ENCODE measurements at places on chromosomes 3 and 15.

DNA sequence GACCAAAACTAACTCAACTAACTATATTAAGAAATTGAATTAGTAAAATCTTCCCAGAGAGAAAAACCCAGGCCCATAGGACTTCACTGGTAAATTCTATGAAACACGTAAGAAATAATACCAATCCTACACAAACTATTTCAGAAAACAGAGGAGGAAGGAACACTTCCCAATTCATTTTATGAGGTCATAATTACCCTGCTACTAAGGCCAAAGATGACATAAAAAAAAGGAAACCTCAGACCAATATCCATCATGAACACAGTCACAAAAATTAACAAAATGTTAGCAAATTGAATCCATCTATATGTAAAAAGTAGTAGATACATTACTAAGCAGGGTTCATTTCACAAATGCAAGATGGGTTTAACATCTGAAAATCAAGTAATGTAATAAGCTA, 3.5 kb downstream of the EDC3 start:
- no peak for DNase-seq

DNA sequence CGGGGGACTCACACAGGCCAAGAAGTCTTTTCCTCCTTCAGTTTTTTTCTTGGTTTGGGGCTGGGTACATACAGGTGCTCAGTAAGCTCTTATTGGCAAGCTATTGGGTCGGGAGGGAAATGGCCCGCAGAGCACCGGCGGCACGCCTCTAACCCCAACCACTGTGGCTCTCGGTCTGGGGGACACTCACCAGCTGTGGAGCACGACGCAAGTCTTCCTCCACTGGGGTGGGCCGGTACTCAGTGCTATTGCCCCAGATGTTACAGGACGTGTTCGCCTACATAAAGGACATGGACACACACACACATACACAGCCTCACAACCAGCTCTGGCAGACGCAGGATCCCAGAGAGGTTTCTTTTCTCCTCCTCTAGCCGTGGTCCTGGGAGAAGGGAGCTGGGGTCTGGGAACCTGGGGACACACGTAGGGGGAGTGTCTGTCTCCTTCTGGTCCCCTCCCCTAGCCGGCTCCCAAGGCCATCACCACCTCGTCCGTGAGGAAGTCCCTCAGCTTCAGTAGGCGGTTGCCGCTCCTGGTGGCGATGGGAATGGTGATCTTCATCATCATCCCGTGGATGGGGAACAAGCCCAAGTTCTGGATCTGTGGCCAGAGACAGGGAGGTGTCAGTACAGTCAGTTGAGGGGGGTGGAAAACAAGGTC, 33.4 kb downstream of the FEM1B start:
- no peak for DNase-seq

DNA sequence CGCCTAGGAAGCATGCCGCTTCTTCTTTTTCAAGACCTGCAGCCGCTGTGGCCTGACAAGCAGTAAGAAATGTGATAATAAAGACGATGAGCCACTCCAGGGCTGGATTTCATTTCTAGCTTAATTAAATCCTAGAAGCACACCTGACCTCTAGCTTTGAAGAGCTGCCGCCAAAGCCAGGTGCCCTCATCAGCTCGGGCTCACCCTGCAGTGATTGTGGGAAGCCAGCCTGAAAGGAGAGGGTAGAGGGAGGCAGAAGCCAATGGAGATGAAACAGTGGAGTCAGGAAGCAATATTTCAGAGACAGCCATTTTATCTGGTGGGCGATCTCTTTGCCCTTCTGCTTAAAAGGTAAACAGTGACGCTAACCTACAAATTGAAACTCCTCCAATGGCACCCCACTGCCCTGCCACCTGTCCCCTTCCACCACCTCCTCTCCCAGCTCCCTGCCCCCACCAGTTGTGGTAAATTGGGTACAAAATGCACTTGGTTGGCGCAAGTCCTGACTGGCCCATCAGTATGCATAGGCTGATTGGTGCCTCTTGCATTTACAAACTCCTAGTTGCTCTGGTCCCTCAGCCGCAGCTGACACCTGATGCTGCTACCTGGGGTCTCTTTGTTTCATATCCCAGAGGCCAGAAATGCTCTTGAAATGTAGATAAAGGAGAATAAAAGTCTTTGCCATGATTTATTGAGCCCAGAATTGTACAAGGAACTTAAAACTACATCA, 385.3 kb downstream of the PDCD6IP start:
- DNase-seq: no peak

- no peak for DNase-seq
These were observed 297.1 kb downstream of the SATB1 start for GRCh38 chr3:18127859-18128681.

DNA sequence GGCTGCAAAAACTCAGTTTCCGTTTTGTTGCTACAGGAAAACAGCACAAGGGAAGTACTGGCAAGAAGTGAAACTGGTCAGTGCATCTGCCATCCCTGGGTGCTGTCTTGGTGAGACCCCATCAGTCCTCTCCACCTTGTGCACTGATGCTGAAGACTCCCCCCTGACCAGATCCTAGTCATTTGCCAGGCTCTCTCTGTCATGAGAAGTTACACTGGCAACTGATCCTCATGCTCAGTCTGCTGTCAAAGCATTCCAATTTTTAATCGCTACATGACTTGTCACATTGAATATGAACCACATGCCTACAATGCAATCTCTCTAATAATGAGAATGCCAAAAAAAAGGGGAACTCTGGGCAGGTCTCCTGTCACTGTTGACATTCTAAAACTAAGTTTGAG, 296.5 kb downstream of the ZIC1 start:
- no peak for DNase-seq

DNA sequence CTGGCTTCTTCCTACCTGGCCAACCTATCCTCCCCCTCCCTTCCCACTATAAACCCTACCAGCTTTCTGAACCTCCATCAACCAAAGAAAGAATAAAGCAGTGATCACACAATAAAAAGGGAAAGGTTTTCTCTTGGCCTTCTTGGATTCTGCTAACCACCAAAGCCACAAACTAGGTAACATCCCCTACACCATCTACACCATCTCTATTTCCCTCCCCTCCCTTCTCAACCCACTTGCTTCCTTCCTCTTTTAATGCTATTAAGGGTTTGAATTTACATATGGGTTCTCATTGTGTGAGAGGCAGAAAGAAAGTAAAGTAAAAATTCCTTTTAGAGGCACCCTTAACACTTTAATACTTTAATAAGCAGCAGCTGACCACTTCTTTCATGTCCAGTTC, 25.8 kb upstream of the RSL24D1 start:
- no peak for DNase-seq

DNA sequence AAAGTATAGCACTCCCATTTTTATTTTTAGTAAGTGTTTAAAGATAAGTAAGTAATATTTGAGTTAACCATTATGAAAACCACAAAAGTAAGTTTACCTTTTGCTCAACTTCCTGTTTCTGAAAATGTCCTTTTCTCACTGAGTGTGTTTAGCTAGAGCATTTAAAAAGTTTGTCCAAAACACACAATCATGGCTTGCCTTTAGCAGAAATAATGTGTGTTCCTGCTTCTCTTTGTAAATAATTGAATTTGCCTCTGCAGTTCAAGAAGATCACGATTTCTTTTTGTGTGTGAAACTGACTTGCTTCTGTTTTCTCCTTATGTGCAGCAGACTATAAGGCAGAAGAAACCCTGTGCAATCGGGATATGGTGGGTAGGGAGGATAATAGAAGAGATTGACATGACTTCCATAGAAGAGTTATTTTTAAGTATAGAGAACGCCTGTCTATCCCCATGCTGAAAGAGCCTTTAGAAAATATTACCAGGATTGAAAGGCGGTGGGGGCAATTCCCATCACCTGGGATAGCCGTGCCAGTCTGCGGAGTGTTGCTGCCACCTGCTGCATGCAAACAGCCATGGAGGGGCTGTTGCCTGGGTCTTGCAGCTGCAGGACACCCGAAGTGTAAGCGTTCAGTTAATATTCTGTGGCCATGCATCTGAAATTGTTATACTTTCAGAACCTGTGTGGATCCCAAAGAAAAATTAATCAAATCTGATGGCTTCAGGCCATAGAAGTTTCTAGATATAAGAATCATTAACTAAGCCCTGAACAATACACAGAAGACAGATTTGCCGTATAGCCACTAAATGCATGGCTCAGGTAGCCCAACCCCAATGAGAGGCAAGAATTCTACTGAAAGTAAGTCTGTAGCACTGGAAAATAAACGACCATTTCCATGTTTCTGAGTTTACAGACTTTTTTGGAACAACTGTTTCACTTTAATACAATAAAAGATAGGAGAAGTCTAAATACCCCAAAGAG, 2.4 kb upstream of the CD96 start:
- DNase-seq: peak; percentile 39

- no peak for DNase-seq
These were observed 85.6 kb downstream of the RPL22L1 start for GRCh38 chr3:170784406-170784805.

DNA sequence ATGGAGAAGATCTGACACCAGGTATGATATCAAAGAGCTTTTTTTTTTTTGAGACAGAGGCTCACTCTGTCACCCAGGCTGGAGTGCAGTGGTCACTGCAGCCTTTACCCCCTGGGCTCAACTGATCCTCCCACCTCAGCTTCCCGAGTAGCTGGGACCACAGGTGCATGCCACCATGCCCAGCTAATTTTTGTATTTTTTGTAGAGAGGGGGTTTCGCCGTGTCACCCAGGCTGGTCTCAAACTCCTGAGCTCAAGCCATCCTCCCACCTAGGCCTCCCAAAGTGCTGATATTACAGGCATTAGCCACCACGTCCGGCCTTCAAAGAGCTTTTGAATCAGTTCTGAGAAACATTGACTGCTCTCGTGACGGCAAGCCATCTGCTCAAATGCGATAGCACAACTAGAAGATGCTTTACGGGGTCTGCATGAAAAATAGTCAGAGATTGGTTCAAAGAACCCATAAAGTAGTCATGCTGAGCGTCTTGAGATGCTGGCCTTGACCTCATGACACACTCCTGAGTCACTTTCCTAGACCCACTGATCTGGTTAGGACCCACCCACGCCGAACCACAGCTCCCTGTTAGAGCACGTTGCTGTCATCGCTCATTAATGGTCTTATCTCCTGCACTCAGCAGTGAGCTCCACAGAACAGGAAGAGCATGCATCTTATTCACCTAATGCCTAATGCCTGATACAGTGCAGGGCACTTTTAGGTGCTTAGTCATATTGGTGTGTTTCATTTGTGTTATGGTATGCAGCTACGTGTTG, 57.0 kb upstream of the NR2F2 start:
- DNase-seq: no peak

DNA sequence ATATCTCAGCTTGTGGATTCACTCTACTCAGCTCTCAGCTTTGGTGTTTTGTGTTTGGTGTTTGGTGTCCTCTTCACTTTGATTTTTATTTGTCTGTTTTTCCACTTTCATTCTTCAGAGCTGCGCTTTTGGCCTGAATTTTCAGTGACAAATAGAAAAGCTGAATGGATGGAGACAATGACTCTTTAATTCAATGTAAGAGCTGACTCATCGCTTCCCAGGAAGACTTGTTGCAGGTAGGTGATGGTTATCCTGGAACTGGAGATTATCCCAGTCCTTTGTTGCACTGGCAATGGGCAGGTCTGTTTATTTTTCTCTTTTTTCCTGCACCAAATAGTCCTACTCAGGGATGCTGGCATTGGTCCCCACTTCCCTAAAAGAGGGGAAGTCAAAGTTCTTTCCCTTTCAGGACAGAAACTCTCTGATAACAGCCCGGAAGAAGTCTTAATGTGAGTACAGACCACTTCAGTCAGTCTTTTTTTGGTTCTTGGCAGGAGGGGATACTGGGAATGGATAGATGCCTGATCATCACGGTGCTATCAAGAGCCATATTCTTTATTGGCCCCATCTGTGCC, 12.4 kb upstream of the AEN start:
- DNase-seq: no peak

DNA sequence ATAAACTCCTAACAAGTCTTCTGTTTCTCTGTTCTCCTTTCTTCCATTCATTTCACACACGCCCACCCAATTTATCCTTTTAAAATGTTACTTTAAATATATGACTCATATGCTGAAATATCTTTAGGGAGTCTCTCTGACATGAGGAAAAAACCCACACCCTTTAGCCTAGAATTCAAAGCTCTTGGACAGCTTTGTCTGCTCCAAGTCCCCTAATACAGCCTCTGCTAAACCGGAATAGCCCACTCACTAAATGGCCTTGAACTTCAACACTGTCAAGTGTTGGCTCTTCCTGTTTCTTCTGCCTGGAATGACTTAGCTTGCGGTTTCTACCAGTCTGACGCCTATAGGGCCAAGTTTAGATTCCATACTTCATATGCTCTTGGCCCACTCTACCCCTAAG, 3.3 kb upstream of the CD96 start:
- no peak for DNase-seq

DNA sequence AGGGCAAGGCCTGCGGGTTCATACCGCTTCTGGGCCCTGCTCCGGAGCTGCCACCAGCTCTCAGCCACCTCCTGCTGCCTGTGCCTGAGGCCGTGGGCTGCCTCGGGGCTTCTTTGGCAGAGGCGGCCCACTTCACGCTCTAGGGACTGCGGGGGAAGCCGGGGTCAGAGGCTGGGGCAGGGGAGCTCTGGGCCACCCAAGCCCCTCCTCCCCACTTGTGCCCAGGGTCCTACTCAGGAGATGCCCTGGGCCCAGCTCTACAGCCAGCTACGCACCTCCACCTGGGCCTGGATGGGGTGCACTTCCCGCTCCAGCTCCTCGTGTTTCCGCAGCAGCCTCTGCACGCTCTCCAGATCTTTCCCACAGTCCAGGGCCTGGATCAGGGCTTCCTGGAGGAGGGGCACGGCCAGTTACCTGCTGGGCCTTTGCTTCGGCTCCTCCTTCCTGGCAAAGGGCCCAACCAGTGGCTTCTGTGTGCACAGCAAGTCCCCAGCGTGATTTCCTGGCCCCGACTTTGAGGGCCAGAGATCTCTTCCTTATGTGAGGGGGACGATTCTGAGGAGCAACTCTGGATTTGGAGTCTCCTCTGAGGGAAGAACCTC, 24.0 kb downstream of the PLA2G4B start:
- no peak for DNase-seq

- no peak for DNase-seq
These were observed 68.4 kb upstream of the SEC13 start for GRCh38 chr3:10389339-10389738.

DNA sequence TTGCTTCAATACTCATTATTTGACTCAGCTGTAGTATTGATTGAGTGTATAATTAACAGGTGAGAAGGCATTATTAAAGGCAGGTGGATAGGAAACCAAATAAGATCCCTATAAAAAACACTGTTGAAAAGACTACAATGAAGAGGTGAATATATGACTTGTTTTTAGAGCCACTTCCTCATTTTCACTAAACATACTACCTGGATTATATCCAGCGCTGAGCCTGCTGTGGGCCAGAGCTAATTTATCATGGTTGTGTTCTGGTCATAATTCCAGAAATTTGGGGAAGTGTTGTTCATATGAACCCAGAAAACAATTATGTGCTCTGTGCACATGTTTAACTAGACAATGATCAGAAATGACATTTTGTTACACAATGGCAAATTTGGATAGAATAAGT, 235.3 kb upstream of the MME start:
- DNase-seq: no peak

DNA sequence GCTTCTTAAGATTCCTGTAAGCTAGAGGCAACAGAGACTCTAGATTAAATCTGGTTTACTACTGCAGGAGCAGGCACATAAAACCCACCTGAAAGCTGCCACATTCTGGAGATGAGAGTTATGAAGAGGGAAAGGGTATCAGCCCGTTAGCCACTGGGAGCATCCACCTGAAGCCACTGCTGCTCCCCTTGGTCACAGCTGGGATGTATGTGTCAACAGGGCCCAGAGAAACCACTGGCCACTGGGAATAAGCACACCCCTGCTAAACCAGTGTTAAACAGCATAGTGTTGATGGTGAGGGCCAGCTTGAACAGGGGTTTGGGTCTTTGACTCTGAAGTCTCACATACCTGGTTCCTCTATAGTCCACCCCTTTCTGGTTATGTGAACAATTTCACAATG, 10.9 kb downstream of the SLCO2A1 start:
- no peak for DNase-seq

Measured in NCI-H1694 treated with DMSO at 0.1 percent for 48 hours (cell line).